Left renal pelvis (tissue), 4 donors: ENCODE measurements at places on chromosomes 4 and X. TPM values are rescaled to one million over a fixed set of nuclear protein-coding genes. Genes with fewer than 3 reads are reported as not detected.

GRCh38 chr4:168847771-168848502 lies 162.1 kb downstream of the CBR4 start:
- no peak for DNase-seq

GRCh38 chr4:172830295-172830764 lies 338.3 kb upstream of the GALNT7 start:
- DNase-seq: no peak

DNA sequence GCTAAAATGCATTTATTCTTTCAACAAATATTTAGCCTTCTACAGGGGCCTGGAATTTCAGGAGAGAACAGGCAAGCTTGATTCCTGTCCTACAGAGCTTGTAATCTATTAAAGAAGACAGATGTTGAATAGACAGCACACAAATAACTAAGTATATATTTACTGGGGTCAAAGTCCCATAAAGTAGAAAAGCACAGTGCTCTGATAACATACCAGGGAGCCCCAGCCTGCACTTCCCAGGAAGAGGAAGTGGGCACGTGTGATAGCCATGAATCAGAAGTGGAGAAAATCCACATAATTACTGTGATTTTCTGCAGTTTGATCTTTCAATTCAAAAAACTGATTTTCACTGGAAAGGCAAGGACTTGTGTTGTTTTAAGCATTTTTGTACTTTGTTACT lies 129.1 kb downstream of the EGF start:
- no peak for DNase-seq

DNA sequence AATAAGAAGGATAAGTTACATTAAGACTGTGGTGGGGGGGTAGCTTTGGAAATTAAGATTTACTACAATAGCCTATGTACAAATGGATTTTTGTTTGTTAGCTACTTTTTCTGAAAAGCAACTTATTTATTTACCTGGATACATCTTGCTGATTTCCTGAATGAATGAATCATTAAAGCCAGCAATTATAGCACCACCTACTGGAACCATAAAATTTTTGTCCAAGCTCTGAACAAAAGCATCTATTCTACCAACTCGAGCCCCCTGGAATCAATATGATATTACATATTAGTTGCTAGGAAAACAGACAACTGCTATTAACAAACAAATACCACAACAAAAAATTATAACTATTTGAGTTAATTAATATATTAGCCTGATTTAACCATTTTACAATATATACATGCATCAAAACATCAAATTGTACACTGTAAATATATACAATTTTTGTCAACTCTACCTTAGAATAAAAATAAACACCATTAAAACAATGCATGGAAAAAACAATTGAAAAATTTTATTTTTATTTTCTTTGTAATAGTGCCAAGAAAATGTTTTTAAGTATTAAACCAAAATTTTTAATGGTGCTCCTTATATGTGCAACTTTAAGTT lies 15.3 kb downstream of the SEPSECS start:
- no peak for DNase-seq

Gene SLITRK4
- 16.3 TPM for polyA plus RNA-seq

Gene CFAP99
- polyA plus RNA-seq: 0.96 TPM

Gene DTHD1
- not detected for polyA plus RNA-seq

Gene PDGFRA
- 294 TPM for polyA plus RNA-seq
